Breast epithelium (tissue), 4 donors: ENCODE measurements at places on chromosomes 6 and 20. TPM values are rescaled to one million over a fixed set of nuclear protein-coding genes. Genes with fewer than 3 reads are reported as not detected.

Gene APMAP
- total RNA-seq: 184 TPM

Gene CCDC170
- 9.4 TPM for total RNA-seq

Gene KAT14
- total RNA-seq: 11.1 TPM

Gene BCAS1
- total RNA-seq: 0.98 TPM

Gene BEND6
- 1.0 TPM for total RNA-seq

Gene LAMA5
- 53.3 TPM for total RNA-seq

Gene SPATA25
- total RNA-seq: 3.7 TPM

Gene SFTA2
- not detected for total RNA-seq

Gene TRIM10
- total RNA-seq: not detected

Gene ABHD16B
- not detected for total RNA-seq

Gene HCK
- total RNA-seq: 16.0 TPM

Gene SOBP
- total RNA-seq: 5.6 TPM

Gene CDH4
- total RNA-seq: not detected

Gene PERP
- total RNA-seq: 82.3 TPM

Gene NHLRC1
- total RNA-seq: 2.0 TPM

Gene AVP
- total RNA-seq: not detected

Gene MYLIP
- 59.6 TPM for total RNA-seq

Gene PAX1
- total RNA-seq: not detected

DNA sequence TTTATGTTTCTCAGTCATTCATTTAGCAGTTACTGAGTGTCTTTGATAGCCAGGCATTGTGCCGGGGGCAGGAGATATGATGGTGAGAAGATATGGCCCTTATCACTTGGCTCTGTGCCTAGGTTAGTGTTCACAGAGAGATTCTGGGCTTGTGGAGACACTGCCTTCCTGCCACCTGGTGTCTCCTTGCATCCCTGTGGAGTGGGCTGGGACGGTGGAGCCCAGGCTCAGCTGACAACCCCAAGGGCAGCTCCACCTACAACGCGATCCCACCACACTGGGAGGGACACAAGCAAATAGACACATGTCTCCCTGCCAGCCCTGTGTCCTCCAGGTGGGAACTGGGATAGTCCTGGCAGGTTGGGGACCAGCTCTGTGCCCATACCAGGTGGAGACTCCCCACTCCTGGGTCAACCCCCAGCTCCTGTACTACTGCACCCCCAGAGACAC, 30.3 kb upstream of the VEGFA start:
- DNase-seq: no peak

DNA sequence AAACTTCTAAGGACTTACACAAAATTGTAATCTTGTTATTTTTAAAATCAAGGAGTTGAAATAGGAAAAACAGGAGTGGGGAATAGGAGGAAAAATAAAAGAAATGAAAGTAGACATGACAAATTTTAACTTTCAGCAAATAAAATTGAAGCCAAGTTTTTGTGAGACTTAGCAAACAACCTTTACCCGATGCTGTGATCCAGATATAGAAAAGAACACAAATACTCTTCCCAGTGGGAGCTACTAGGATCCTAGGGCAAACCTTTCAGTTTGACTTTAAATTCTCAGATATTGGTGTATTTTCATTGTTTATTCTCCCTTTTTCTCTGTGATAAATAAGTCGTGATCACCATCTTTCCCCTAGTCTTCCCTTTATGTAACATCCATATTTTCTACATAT, 968.7 kb upstream of the CITED2 start:
- DNase-seq: no peak

DNA sequence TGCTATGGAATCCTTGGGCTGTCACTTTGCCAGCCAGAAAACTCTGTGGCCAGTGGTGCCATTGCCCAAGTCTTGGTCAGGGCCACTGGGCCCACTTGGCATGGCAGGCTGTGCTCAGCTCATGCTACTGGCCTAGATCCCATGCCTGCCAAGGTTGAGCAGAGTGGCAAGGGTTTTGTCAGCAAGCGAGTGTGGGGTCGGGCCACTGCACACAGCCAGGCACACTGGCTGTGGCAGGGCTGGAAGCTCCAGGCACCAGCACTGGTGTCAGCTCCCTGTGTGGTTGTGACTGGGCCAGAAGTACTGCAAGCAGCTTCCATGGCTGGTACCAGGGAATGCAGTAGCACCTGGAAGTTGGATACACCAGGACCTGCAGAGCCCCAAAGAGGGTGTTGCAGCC, 846.8 kb downstream of the EYS start:
- no peak for DNase-seq

GRCh38 chr6:137399881-137400443, 94.2 kb downstream of the OLIG3 start:
- DNase-seq: no peak

- DNase-seq: no peak
These were observed 62.3 kb downstream of the FKBP5 start for GRCh38 chr6:35626401-35626800.

- no peak for DNase-seq
These were observed 31.9 kb upstream of the TAB2 start for GRCh38 chr6:149285626-149286025.

DNA sequence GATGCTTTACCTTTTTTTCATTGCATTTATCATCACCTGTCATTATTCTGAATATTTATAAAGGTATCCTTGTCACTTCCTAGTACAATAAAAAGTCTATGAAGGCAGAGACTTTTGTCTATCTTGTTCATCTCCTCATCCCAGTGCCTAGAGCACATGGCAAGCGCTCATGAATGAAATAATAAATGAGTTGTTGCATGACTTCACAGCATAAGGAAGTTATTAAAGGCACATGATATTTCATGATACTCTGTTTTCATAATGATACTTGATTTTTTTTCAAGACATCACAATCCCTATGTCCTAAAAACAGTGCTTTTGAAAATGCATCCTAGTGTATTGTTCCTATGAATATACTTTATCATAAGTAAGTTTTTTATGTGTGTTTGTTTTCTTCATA, 310.6 kb upstream of the RSPO3 start:
- DNase-seq: no peak

DNA sequence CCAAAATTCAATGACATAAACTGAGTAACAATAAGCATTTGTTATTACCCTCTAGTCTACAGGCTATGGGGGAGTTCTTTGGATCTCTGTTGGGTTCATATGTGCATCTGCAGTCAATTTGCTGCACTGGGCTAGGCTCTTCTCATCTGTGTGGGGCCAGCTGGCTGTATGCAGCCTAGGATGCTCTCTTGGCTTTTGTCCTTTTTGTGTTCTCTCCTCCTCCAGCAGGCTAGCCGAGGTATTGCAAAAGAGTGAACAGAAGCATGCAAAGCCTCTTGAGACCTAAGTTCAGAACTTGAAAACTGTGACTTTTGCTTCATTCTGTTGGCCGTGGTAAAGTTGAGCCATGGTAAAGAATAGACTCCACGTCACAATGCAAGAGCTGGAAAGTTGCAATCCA, 62.8 kb upstream of the FOXO3 start:
- DNase-seq: no peak

- DNase-seq: peak; percentile 40
These were observed 26.6 kb downstream of the RIN2 start for GRCh38 chr20:19784511-19785172.

GRCh38 chr6:2733324-2733723, 17.4 kb downstream of the MYLK4 start:
- no peak for DNase-seq

- no peak for DNase-seq
These were observed 88.0 kb upstream of the UST start for GRCh38 chr6:148658681-148659430.

DNA sequence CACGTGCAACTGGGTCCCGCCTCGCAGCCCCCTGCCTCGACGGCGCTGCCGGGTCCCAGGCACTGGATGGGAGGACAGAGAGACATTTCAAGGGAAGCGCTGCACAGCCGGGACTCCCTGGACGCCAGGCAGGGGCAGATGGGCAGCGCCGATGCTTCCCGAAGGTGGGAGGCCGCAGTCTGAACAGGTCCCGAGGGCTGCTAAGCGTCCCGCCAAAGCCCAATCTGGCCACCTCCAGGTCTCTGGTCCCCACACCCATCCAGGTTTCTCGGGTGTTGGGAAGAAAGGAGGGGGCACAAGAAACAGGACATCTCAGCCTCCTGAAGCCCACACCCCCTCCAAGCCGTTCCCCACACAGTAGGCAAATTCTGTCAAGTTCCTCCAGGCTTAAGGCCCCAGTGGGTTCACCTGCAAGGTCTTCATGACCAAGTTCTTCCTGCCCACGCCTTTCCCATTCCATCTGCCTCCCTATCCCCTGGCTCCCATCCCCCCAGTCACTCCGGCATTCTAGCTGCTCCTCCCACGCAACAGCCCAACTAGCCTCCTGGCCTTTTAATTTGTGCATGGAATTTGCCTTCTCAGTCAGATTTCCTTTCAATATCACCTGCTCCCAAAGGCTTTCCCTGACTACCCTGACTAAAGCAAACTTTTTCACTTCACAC, 5.4 kb upstream of the CPXM1 start:
- DNase-seq: no peak

GRCh38 chr6:5099537-5099936, 14.4 kb downstream of the PPP1R3G start:
- DNase-seq: no peak

DNA sequence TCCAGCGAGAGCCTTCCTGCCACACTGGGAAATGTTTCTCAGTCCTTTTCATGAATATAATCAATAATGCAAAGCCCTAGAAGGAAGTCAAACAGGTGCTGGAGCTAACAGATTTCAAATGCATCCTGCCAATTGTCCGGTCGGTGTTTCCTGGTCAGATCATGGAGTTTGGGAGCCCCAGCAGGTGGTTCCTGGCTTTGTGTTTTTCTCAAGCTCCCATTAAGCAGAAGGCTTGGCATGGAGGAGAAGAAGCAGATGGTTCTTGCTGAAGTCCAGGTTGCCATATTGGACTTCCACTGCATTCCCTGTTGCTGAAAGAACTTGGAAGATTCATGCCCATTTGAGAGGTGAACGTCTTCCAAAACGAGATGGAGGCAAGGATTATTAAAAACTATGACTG, 68.6 kb downstream of the GFOD1 start:
- DNase-seq: no peak

GRCh38 chr6:2245877-2246863, 765 bp upstream of the GMDS start:
- peak; percentile 86 for DNase-seq

GRCh38 chr20:9329355-9330101, 184.9 kb upstream of the LAMP5 start:
- DNase-seq: no peak

DNA sequence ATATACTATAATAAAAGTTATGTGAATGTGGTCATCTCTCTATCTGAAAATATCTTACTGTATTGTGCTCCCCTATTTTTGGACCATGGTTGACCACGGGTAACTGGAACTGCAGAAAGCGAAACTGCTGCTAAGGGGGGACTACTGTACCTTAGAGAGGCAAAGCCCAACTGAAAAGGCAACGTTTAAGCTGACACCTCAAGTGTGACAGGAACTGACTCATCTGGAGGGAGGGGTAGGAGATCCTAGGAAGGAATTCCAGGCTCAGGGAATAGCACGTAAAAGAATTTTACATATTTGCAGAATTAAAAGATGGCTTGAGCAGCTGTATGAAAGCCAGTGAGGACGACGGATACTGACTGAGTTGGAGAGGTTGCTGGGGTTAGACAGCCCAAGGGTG, 34.8 kb downstream of the ELOVL2 start:
- no peak for DNase-seq

GRCh38 chr6:70673054-70673453, 5.4 kb downstream of the SMAP1 start:
- DNase-seq: no peak

DNA sequence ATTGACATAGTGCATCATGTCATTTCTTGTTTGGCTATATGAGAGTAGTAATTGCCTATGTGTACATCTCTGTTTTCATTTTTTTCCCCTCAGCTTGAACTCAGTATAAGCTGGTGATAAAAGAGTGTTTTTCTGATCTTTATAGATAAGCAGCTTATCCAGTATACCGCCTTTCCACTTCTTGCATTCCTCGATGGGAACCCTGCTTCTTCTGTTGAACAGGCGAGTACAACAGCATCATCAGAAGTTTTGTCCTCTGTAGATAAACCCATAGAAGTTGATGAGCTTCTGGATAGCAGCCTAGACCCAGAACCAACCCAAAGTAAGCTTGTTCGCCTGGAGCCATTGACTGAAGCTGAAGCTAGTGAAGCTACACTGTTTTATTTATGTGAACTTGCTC, 32.3 kb downstream of the HSF2 start:
- no peak for DNase-seq

GRCh38 chr20:48459722-48460395, 367.9 kb downstream of the PREX1 start:
- DNase-seq: peak; percentile 36

GRCh38 chr6:48764286-48765044, 653.5 kb upstream of the PTCHD4 start:
- no peak for DNase-seq

GRCh38 chr6:52922161-52922560, 12.7 kb upstream of the GSTA3 start:
- DNase-seq: no peak

DNA sequence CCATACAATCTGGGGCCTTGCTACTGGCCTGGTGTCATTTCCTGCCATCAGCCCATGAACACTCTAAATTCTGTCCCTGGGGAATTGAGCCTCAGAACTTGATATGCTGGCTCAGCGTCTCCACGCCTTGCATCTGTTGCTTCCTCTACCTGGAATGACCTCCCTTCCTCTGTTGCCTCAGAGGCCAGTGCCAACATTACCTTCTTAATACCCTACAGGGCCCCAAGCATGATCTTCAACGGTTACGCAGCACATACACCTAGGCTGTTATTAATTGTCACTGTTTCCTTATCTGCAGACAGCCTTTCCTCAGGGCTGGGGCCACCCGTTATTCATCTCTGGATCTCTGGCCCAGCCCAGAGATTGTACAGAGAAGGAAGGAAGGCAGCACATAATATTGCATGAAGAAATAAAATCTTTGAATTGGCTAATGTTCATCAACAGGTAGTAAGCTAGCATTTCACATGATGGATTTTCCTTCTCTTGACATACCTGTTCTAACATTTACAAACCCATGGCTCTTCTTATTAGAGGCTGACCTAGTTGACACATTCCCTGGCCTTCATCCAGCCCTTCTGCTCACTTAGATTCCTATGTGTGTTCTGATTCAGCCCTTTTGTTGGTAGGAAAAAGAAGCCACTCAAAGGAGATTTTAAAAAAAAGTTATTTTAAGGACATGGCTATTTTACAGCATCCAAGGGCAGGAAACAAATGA, 8.4 kb upstream of the RNF182 start:
- no peak for DNase-seq

DNA sequence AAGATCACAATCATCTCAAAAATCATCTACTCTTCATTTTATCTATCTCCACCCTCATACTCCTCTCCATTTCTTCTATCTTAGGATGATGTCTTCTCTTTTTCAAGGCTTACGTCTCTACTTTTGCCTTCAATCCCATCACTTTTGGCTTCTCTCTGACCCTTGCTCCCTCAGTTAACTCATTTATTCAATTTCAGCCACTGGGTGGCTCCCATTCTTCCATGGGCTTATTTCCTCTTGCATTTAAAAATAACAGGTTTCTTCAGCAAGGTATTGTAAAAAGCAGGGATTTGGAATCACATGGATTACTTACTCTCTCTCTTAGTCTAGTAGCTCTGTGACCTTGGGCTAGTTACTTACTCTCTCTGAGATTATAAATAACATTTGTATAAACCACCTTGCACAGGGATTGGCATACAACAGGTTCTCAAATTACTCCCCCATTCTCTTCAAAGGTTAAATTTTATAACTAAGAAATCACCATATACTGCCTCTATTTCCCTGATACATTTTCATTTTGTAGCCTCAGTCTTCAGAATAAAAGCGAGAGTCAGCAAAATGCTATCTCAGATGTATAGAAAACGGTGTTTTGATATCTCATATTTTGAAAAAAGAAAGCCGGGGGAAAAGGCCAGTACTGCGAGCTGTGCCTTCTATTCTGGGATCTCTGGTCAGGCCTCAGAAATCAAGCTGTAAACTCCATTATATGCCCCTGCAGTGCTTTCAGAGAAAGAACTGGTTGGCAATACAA, 5.5 kb downstream of the ZSCAN12 start:
- no peak for DNase-seq
